ENCODE measurements at places on chromosomes 7 and 10. TPM values are rescaled to one million over a fixed set of nuclear protein-coding genes. Genes with fewer than 3 reads are reported as not detected.

- H3K4me1 ChIP-seq: no peaks in the 10 kb centered on the region
- no peaks in the 10 kb centered on the region for H3K27me3 ChIP-seq
- no peak for DNase-seq
- H3K4me3 ChIP-seq: no peak overlapping the region
- H3K36me3 ChIP-seq: no peaks in the 10 kb centered on the region
- no peak overlapping the region for H3K27ac ChIP-seq
Measured at GRCh38 chr7:155638366-155638765, 6.1 kb upstream of the RBM33 start.

GRCh38 chr7:25868509-25868908 lies 283.5 kb upstream of the NFE2L3 start:
- H3K4me3 ChIP-seq: no peak overlapping the region
- no peaks in the 10 kb centered on the region for H3K27me3 ChIP-seq
- no peaks in the 10 kb centered on the region for H3K4me1 ChIP-seq
- H3K27ac ChIP-seq: no peak overlapping the region

- no peaks in the 10 kb centered on the region for H3K27me3 ChIP-seq
- H3K36me3 ChIP-seq: no peaks in the 10 kb centered on the region
- peak overlapping the region; percentile 86 for H3K4me3 ChIP-seq
- H3K27ac ChIP-seq: peak overlapping the region; percentile 99
- H3K4me1 ChIP-seq: no peaks in the 10 kb centered on the region
Measured at GRCh38 chr10:87095236-87095945, 385 bp downstream of the SHLD2 start.

Gene UNCX
- total RNA-seq: not detected

DNA sequence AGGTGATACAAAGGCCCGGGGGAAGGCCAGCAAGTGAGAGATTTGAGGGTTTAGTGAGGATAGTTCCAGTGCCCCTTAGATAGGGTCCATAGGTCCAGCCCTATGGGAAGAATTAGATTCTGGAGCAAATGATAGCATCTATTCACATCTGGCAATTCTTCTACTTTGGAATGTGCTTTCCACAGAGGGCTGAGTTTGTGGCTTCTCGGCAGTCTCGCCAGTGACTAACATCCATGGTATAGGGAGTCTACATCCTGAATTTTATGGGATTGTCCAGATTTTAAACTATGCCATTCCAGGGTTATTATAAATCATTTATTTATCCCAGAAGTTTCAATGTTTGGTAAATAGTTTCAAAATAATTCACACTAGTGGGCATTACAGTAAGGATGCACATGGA lies 207.3 kb upstream of the ADO start:
- no peak overlapping the region for H3K4me3 ChIP-seq
- no peaks in the 10 kb centered on the region for H3K36me3 ChIP-seq
- no peak for DNase-seq
- H3K4me1 ChIP-seq: no peaks in the 10 kb centered on the region
- no peaks in the 10 kb centered on the region for H3K27me3 ChIP-seq
- H3K27ac ChIP-seq: no peak overlapping the region

GRCh38 chr7:19754521-19755116 lies 18.8 kb downstream of the TMEM196 start:
- no peak overlapping the region for H3K4me3 ChIP-seq
- no peaks in the 10 kb centered on the region for H3K36me3 ChIP-seq
- no peak overlapping the region for H3K27ac ChIP-seq
- H3K4me1 ChIP-seq: no peaks in the 10 kb centered on the region
- no peaks in the 10 kb centered on the region for H3K27me3 ChIP-seq

DNA sequence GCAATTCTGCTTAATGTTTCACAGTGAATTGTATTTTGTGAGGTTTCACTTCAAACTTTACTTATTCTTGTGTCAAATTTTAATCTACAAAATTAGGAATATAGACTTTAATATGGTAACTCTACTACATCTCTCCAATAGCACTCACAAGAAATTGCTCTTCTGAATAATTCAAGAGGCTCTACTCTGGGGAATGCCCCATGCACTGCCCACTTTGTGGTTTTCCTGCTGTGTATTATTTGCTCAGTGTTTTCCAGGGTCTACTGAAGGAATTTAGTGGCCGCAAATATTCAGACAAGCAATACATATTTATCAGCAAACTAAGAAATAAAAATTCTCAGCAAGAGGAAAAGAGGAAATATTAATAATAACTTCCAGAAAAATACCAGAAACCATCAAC lies 611.4 kb downstream of the TNS3 start:
- no peak overlapping the region for H3K27ac ChIP-seq
- no peak overlapping the region for H3K4me3 ChIP-seq
- no peaks in the 10 kb centered on the region for H3K4me1 ChIP-seq
- H3K36me3 ChIP-seq: no peaks in the 10 kb centered on the region
- no peak for DNase-seq

- DNase-seq: no peak
- H3K27ac ChIP-seq: no peak overlapping the region
Measured at GRCh38 chr7:133911724-133912123, 215.4 kb upstream of the LRGUK start.

DNA sequence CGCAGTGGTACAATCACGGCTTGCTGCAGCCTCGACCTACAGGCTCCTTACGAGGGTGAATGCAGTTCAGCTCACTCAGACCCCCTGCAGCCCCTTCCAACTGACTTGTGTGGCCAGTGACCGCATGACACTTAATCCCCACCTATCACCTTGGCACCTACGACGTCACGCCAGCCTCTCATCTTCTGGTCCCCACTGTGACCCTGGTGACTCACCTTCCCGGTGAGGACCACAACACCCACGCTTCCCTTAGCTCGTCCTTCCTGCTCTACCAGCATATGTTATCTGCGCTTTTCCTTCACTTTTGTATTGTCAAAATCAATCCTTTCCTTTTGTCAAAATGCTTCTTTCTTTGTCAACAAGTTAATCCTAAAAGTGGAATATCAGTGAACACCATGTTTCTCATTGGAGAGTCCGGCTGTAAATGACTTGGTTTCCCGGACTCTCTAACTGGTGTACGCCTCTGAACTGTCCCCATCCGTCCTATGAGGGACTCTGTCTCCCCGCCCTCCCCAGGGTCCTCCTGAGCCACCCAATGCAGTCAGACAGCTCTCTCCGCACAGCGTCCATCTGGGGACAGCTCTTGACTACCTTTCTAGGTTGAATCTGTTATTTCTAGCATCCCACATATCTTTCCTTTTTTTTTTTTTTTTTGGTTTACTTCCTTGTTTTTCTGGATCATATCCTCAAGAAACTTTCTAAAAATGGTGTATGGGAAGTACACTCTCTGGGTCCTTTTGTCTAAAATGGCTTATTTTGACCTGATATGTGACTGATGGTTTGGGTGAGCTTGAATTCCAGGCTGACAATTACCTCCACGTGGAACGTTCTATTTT lies 37.3 kb downstream of the CFAP46 start:
- H3K36me3 ChIP-seq: no peaks in the 10 kb centered on the region
- H3K27me3 ChIP-seq: no peaks in the 10 kb centered on the region
- no peak overlapping the region for H3K4me3 ChIP-seq
- no peak for DNase-seq
- no peak overlapping the region for H3K27ac ChIP-seq

DNA sequence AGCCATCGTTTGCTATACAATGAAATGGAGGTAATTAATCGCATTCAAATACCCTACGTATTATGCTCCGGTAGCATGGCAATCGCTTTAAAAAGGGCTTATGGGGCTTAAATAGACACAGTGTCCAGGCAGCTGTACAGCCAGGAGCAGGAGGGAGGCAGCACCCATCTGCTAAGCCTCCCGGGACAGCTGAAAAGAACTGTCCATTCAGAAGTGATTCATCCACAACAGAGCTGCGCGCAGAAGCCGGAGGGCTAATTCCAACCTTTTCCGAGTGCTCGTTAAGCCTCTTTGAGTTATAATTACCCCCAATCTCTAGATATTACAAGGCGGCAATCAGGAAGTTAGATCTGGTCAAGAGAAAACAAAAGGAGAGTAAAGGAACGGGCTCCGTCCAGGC lies 58.3 kb downstream of the DPYSL4 start:
- H3K27me3 ChIP-seq: no peaks in the 10 kb centered on the region
- no peak for DNase-seq
- no peaks in the 10 kb centered on the region for H3K4me1 ChIP-seq
- no peak overlapping the region for H3K4me3 ChIP-seq

DNA sequence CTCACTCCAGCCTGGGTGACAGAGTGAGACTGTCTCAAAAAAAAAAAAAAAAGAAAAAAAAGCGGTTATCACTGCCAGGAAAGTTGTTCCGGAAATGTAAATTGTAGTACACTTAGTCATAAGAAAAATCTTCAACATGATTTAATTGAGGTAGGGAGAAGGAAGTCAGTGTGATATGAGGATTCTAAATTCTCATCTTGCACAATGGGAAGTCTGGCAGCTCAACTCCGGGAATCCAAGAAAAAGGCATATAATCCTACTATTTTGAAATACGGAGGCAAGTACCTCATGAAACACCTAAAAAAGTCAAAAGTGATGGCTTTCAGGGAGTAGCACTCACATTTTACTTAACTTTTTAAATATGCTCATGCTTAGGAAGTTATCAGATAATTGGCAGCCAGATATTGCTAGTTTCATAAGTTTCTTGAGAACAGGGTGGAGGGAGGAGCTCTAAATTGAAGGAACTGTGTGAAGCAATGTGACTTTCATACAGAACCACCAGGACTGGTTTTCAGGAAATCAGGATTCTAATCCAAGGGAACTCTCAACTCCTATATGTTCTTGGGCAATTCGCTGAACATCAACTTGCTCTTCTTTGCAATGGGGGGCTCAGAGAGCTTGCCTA lies 2.7 kb upstream of the C7orf25 start:
- no peak overlapping the region for H3K4me3 ChIP-seq
- no peak for DNase-seq
- no peaks in the 10 kb centered on the region for H3K27me3 ChIP-seq
- H3K27ac ChIP-seq: peak overlapping the region; percentile 52
- H3K36me3 ChIP-seq: no peaks in the 10 kb centered on the region

Gene EVX1
- not detected for total RNA-seq

- H3K27ac ChIP-seq: no peak overlapping the region
- no peak overlapping the region for H3K4me3 ChIP-seq
- no peaks in the 10 kb centered on the region for H3K36me3 ChIP-seq
- no peaks in the 10 kb centered on the region for H3K4me1 ChIP-seq
- DNase-seq: no peak
Measured at GRCh38 chr10:129305046-129305445, 162.0 kb upstream of the MGMT start.

Gene OR2A42
- total RNA-seq: 0.15 TPM

DNA sequence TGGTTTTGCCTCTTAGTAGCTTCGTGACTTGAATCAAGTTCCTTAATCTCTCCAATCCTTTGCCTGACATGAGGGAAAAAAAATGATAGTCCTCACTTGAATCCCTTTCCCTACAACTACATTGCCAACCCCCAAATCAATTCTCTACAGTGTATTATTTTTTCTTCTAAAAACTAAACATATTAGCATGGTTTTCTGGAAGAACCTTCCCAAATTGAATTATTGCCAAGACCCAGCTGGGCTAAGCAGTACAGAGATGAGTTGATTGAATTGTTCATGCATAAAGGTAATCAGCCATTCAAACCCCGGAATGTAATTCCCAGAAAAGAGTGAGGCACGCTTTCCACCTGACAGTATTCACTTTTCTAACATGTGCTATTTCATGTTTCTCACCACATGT lies 155.6 kb upstream of the AGR3 start:
- H3K4me3 ChIP-seq: no peak overlapping the region
- no peaks in the 10 kb centered on the region for H3K27me3 ChIP-seq
- H3K36me3 ChIP-seq: no peaks in the 10 kb centered on the region
- H3K4me1 ChIP-seq: no peaks in the 10 kb centered on the region

DNA sequence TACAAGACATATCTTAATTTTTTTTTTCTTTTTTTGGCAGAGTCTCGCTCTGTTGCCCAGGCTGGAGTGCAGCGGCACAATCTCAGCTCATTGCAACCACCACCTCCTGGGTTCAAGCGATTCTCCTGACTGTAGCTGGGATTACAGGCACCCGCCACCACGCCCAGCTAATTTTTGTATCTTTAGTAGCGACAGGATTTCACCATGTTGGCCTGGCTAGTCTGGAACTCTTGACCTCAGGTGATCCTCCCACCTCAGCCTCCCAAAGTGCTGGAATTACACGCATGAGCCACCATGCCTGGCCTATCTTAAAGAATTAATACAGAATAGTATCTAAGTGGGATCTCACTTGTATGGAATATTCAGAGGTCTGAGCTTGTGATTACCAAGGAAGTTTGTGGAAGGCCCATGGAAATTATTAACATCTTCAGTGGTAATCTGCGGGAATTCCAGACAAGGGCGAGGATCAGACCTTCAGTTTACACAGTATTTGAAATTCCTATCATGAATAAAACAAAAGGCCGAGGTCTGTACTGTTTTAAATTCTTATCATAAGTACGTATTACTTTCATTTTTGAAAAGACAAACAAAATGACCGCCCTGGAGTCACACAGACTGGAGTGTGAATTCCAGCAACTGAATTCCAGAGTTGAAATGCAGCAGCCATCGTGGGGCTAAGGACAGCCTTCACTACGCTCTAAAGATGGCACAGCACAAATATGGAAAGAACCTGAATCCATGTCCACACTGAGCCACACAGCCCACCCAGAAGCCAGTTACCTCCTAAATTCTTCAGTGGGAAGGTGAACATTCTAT lies 16.7 kb downstream of the GPRIN2 start:
- no peaks in the 10 kb centered on the region for H3K36me3 ChIP-seq
- H3K27ac ChIP-seq: no peak overlapping the region
- H3K27me3 ChIP-seq: peaks cover 17% of the 10 kb centered on the region

GRCh38 chr7:33774762-33775523 lies 130.4 kb upstream of the BMPER start:
- no peaks in the 10 kb centered on the region for H3K36me3 ChIP-seq
- H3K27me3 ChIP-seq: no peaks in the 10 kb centered on the region
- peak overlapping the region; percentile 7 for H3K27ac ChIP-seq
- no peak overlapping the region for H3K4me3 ChIP-seq

DNA sequence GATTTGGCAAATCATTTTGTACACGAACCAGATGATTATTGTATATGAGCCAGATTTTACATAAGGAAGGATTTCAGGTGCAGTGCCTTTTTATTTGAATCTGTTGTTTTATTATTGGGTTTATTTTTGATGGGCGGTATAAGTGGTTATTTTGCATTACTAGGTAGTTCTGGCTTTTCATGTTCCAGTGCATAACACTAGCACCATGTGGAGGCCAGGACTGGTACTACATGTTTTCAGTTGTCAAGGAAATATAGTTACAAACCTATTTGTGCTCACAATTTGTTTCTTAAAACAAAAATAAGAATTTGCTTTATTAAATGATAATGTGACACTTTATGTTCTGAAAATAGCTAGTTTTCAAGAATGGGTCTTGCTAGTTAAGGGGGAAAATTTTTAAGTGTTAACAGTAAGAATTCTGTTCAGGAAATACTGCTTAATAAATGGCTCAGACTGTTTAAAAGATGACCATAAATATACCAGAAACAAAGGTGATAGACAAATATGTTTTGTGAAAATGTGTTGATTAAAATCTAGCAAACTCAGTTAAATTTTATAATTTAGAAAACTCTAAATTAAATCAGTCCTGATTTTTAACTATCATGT lies 7.1 kb upstream of the SEMA3E start:
- H3K4me1 ChIP-seq: no peaks in the 10 kb centered on the region
- DNase-seq: no peak
- no peaks in the 10 kb centered on the region for H3K27me3 ChIP-seq
- no peak overlapping the region for H3K4me3 ChIP-seq

Measured in breast epithelium (tissue), 4 donors.